ENCODE measurements at places on chromosomes 2 and 18.

DNA sequence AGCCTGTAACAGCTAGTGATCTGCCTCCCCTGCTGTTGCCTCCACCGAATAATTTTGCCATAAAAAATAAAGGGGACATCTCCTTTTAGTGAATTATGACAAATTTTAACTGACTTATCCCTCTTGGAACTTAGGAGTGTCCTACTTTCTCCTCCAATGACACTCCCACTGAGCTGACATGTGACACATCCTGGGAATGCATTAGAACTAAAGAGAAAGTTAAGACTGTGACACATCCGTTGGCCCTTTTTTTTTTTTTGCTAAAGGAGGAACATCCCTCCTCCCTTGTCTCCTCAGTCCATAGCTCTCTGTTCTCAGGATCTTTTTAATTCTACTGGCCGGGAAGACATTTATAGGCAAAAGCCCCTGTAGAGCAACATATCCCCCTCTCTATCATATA lies 268.2 kb downstream of the NRXN1 start:
- DNase-seq = no peak

DNA sequence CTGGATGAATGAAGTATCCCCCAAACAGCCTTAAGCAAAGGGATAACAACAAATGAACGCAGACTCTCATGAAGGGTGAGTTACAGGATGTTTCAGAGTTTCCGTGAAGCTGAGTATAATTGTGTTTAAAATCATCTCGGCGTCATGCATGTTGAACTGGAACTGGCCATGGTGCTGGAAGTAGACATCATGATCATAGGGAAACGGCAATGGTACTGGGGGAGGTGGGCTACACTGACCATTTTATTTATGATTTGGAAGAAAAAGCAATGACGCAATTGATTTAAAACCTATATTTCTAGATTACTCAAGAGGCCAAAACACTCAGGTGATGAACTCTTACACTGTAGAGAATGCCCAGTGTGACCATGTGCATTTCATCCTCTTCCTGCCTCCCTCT lies 387.9 kb upstream of the MYT1L start:
- peak; percentile 0 for DNase-seq

GRCh38 chr18:63774511-63774910 lies 707 bp upstream of the SERPINB7 start:
- no peak for DNase-seq

- peak; percentile 29 for DNase-seq
These were observed 217.5 kb downstream of the CAMKMT start for GRCh38 chr2:44579115-44579836.

DNA sequence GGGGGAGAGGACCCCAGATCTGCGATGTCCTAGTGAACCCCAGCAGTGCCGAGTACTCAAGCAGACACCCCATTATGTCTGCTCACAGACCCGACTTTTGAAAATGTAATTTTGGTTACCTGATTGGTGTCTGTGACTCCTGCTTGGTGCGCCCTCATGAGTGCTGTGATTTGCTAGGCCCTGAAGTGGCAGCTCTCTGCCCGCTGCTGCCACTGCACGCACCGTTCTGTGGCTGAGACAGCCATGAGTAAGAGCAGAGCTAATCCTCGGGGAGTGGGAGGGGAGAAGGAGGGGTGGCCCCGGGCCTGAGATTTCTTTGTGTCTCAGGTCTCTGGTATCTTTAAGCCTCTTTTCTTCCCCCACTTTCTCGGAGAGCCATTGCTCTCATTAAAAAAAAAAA lies 18.2 kb downstream of the FHOD3 start:
- peak; percentile 82 for DNase-seq

DNA sequence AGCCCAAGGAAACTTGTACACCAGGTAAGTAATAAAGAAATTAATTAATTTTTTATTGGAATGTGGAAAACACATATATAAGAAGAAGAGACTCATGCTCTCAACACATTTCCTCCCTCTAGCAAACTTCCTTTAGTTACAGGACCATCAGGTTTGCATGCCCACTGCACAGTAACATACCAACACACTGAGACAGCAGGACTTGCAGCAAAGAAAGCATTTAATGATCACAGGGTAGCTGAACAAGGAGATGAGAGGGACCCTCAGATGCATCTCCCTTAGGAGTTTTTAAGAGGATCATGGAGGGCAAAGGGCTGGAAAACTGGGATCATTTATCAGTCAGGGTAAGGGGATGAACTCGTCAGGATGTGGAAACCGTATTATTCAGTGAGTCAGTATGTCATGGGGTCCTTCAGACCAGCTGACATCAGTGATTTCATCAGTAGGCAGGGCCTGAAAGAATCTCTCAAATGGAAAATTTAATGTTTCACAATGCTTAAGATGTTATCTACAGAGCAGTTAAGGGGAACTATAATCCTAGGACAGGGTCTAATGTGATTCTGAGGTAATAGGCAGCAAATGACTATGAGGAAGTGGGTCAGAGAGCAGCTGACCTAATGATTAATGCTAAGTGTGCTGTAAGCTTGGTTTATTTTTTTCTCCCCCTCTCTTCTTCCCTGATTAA lies 193.8 kb upstream of the RND3 start:
- DNase-seq = peak; percentile 94

GRCh38 chr2:102442967-102443828 lies 20.2 kb downstream of the IL18RAP start:
- peak; percentile 63 for DNase-seq

DNA sequence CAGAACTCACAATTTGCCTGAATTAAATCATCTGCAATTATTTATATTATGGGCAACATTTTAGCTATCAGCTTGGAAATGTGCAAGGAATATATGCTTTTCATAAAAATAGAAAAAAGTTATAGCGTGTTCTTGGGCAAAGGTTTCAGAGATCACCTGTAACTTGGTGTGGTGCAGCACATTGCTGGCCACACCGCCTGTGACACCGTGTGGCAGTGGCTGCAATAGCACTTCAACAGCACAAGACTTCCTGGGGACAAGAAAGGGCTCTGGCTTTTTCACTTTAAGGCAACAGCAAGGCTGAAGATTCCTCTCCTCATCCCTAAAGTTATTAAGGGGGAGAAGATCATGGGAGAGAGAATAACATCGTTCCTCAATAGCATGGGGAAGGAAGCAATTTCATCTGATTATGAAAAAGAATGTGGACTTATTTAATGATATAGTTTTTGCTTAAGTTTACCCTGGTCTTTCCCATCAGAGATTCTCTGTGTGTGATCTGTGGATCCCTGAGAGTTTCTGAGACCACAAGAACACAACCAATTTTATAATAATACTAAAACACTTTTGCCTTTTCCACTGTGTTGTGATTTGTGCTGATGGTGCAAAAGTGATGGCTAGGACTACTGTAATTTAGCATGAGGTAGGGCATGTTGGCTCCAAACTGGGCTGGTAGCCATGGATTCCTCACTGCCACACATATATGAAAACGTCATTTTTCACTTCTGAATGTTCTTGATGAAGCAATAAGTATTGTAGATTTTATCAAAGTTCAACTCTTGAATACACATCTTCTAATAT lies 15.0 kb upstream of the SERPINB3 start:
- DNase-seq = no peak

DNA sequence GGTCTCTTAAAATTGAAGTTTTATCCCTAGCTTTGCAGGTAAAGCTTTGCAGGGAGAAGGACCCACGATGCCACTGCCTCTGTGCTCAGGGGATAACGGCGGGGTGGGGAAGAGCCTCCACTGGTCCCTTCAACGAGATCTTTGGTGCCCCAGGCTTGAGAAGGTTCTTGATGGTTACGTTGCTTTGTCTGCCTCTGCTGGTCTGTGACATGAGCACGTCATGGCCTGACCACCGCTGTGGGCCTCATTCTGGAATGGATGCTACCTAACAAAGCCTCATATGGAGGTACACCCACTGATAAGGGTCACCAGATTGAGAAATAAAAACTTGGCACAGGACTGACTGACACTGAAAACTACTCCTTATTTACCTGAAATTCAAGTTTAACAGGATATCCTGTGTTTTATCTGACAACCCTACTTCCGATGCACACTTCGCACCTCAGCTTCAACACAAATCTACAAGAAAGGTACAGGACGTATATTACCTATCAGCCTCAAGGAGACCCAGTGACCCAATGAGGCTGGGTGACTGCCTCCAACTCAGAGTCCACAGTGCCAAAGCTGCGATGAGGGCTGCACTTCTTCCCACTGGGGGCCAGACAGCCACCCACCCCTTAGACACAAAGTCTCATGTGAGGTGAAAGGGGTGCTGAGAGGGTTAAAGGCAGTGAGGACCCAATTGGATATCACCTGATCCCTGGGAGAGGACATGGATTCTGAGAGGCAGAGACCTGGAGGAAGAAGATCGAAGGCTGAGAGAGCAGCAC lies 64.9 kb downstream of the EIPR1 start:
- no peak for DNase-seq

- DNase-seq = no peak
These were observed 888.5 kb upstream of the FSHR start for GRCh38 chr2:50042771-50043170.

GRCh38 chr2:231111987-231112386 lies 12.9 kb downstream of the HTR2B start:
- peak; percentile 64 for DNase-seq

DNA sequence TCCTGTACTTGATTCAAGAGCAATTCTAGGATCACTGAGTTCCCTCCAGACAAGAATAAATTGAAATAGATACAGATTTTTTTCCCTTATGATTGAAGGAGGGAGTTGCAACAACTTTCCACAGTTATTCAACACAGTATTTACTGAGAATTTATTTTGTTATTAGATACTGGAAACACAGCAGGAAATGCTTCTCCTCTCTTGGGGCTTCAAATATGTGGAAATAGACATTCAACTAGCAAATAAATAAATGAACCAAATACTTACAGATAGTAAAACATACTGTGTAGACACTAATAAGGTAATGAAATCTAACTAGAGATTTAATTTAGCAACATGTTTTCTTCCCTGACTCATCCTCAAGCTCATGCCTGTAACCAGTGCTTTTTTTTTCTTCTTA lies 169.2 kb downstream of the LNPK start:
- peak; percentile 16 for DNase-seq

DNA sequence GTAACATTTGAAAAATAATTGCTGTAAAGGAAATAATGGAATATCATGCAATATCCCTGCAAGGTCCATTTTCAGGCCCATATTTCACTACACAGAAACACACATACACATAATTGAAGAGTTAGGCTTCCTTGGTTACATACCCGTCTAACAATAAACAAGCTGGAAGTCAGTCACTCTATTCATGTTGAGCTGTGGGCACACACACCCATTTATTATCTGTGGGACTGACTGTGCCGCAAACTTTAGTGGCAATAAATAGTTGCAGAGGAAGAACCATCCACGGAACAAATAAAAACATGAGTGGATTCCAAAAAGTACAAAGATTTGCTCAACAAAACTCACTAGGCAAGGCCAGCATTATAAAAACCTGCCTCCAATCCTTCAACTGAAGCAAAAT lies 24.8 kb downstream of the PID1 start:
- no peak for DNase-seq

DNA sequence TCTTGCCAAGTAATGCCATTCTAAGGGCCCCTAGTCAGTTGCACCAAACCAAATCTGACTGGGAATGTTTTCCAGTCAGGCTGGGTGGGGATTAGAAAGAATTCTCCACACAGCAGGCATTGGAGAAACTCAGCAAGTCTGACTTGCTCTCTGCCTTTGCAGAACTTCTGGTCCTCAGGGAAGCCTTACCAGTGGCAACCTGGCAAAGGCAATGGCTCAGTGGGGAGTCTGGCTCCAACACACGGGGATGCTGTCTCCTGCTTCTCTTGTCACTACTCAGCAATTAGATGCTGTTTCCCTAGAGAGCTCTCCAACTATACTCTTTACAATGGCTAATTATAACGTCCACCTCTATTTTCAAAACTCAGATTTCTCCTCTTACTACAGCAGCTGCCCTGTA lies 810.7 kb downstream of the LRRTM4 start:
- DNase-seq = no peak

DNA sequence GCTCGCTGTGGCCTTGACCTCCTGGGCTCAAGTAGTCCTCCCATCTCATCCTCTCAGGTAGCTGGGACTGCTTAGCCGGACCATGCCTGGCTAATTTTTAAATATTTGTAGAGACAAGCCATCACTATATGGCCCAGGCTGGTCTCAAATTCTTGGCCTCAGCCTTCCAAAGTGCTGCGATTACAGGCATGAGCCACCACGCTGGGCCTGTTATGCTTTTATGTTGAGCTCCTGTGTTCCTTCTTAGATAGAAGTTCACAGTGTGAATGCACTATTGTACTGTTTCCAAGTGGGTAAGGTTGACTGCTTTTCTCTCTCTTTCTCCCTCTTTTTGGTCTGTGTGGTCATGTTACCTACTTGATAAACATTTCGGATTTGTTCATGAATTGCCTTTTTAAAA lies 61.9 kb downstream of the SMCHD1 start:
- no peak for DNase-seq

DNA sequence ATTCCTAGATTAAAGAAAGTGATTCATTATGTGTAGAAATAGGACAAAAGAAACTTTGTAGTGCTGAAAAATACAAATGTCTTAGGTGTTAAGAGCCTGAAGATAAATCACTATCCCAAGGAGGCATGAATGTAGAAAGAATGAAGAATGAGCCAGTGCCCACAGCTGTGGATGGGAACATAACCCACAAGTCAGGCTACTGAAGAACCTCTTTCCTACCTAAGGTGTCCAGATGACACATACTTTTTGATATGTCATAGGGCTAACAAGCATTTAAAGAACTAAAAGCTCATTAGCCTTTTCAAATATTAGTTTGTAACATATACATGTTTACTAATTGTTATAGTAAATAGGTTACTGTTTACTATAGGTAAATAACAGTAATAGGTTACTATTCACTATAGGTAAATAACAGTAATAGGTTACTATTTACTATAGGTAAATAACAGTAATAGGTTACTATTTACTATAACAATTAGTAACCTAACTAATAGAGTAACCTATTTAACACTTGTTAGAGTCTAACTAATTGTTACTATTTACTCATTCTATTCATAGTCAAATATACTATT lies 275.0 kb upstream of the KYNU start:
- no peak for DNase-seq

- DNase-seq = no peak
These were observed 18.0 kb downstream of the DYTN start for GRCh38 chr2:206700156-206700555.

- DNase-seq = peak; percentile 25
These were observed 297.0 kb upstream of the GULP1 start for GRCh38 chr2:187994464-187995331.

DNA sequence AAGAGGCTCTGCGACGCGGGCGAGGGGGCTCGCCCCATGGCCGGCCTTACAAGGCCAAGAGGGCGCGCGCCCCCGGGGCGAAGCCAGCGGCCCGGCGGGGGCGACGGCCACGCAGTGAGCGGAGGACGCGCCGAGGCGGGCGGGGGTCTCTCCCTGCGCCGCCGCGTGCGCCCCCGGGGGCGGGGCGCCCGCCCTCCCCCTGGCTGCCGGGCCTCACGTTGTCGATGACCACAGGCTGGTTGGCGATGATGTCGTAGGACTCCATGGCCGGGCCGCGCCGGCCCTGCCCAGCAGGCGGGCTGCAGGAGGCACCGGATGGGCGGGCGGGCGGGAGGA lies 250 bp downstream of the ACTR1B start:
- no peak for DNase-seq

All from adipocyte (in vitro differentiated cells).